T1000 (cell line): ENCODE measurements at places on chromosomes 16 and 17.
A peak's percentile ranks its signal among the peaks of the same experiment; 100 is the strongest.

- peak; percentile 12 for DNase-seq
Measured at GRCh38 chr17:13337864-13338371, 263.8 kb downstream of the HS3ST3A1 start.

DNA sequence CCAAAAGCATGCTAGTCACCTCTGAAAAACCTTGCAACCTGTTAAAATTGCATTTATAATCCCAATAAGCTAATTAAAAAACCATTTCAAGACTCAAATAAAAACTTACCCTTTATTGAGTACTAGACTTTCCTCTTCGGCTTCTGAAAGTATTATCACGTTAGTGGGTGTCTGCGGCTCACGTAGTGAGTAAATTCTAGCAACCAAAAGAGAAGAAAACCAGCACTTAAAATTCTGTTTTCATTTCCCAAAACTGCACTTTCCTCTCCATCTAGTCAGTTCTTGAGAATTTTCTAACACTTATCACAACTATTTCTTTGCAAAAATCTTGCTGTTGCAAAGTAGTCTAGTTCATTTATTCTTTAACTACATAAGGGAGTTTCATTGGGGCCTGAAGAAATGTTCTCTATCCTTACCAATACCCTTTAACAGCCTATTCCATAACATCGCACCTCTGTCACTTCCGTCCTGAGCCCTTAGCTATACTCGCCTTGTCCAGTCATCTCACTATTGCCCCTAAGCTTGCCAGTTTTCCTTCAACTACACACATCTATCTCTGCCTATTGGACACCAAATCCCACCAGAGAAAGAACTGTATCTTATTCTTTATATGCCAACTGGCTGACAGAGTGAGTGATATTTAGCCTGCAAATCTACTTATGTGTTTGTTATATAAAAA is 8.7 kb downstream of the NUP88 start:
- DNase-seq, result no peak

GRCh38 chr16:27305839-27306442 is 7.8 kb upstream of the IL4R start:
- no peak for DNase-seq

- DNase-seq, result no peak
Measured at GRCh38 chr17:7744416-7744815, 26.9 kb downstream of the DNAH2 start.

DNA sequence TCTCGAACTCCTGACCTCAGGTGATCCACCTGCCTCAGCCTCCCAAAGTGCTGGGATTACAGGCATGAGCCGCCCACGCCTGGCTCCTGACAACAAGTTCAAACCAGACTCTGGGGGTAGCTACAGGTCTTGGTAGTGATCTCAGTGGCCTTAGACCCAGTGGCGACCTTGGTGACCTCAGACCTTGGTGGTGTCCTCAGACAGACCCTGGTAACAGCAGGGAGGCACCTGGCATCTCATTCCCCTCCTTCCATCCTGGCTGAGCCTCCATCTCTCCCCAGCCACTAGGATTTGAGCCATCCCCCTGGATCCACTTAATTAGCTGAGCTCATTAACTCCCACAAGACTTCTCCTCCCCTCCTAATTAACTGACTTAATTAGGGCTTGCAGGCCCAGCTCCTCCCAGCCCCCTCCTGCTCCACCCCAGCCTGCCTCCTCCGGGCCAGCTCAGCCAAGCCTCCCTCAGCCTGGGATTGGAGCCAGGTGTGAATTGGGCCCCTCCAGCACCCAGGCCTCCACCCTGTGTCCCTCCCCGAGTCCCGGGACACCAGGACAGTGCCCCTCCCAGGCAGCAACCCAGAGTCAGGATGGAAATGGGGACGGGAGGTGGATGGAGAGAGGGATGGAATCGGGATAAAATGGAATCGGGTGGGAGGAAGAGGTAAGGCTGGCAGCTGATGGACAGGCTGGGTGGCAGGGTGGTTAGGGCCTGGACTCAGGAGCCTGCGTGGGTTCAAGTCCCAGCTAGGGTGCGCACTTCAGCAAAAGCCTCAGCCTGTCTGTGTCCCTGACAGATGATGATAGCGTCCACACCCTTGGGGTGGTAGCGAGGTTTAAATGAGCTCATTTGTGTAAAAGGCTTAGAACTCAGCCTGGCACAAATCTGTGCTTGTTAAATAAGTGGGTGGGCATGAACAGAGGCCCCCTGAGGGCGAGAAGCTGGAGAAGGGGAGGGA is 11.2 kb upstream of the SBK1 start:
- no peak for DNase-seq

- no peak for DNase-seq
Measured at GRCh38 chr16:77662246-77662645, 60.1 kb upstream of the NUDT7 start.

- DNase-seq, result no peak
Measured at GRCh38 chr17:67107811-67108775, 63.7 kb downstream of the CACNG1 start.

GRCh38 chr16:88817785-88818574 is 6.3 kb upstream of the APRT start:
- DNase-seq, result no peak

DNA sequence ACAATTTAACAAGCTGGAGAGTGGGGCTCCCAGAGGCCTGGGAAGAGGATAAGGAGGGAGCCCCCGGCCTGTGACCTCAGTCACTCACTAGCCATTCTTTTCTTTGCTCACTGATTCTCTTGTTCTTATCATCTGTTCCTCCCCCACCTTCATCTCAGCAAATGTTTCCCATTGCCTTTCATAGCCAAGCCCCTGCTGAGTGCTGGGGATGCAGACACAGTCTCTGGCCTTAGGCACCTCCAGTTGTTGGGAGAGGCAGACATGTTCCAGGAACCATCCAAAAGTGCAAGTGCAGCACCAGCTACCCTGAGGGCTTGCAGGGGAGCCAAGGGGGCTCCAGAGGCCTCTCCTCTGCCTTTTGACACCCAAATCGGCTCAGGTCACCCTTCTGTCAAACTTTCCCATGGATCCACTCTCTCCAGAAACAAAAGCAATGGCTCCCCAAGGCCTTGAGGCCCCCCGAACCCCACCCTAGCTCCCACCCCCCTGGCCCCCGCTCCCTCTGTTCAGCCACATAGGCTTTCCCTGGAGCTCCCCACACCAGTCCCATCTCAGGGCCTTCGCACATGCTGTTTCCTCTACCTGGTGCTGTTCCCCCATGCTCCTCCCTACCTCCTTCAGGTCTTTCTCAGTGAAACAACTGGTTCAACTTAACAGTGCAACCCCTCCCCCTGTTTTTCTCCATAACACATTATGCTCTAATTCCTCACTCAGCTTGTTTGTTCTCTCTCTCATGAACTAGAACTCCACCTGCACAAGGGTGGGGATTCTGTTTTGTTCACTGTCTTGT is 14.9 kb upstream of the KCNJ12 start:
- no peak for DNase-seq

- no peak for DNase-seq
Measured at GRCh38 chr17:76266244-76266938, 1.2 kb downstream of the UBALD2 start.
